ENCODE measurements at places on chromosomes 4 and X.
A peak's percentile ranks its signal among the peaks of the same experiment; 100 is the strongest.

GRCh38 chr4:99300934-99301333 lies 10.1 kb upstream of the ADH1A start:
- DNase-seq = peak; percentile 77

DNA sequence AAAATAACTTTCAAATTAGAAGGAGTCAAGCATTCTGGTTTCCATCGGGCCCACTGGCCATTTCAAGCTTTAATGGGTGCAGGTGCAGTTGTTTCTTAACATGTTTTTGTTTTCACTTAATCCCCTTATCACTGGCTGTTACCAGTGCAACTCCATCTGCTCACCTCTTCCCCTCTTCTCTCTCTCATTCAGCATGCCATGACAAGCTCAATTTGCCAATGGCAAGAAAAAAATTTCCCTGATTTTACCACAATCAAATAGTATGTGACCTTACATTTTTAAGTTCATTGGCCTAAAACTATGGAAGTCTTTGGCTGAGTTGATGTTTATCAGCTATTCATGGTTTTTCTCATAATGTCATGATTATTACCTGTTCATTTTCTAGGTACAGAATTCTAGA lies 299.1 kb upstream of the BMP3 start:
- DNase-seq = no peak

- DNase-seq = no peak
Observed at GRCh38 chr4:8035371-8035780, 95.7 kb upstream of the AFAP1 start.

- DNase-seq = no peak
Observed at GRCh38 chr4:119284876-119285780, 36.8 kb downstream of the FABP2 start.

GRCh38 chr4:2574863-2575262 lies 38.4 kb downstream of the FAM193A start:
- no peak for DNase-seq

GRCh38 chr4:5010984-5011383 lies 8.3 kb downstream of the CYTL1 start:
- no peak for DNase-seq

DNA sequence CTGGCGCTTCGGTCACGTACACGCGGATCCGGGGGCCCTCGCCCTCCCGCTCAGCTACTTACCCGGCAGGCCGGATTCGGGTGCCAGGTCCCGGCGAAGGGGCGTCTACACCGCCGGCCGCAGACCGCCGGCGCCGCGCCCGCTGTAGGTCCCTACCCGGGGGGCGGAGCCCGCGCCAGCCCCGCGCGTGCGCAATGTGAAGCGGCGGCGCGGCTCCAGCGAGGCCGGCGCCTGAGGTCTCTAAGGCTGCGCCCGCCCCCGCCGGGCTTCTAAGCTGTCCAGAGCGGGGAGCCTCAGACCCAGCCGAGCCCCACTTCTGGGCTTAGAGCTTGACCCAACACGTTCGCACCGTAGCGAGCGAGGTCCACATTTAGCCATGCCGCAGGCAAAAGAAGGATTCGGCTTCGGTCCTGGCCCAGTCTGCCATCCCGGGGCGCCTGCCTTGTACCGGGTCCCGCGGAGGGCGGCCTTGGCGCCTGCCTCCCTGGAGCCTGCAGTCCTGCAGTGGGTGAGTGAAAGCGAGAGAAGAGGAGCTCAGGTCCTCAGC lies at the start of gene ZNF518B:
ZNF518B (minus strand) TSS at position 172 of the 547 bp plus-strand sequence. CDS start 11,098 bp downstream, outside the sequence.
- DNase-seq = peak; percentile 66

- no peak for DNase-seq
Observed at GRCh38 chrX:19019996-19020395, 36.1 kb upstream of the PHKA2 start.

DNA sequence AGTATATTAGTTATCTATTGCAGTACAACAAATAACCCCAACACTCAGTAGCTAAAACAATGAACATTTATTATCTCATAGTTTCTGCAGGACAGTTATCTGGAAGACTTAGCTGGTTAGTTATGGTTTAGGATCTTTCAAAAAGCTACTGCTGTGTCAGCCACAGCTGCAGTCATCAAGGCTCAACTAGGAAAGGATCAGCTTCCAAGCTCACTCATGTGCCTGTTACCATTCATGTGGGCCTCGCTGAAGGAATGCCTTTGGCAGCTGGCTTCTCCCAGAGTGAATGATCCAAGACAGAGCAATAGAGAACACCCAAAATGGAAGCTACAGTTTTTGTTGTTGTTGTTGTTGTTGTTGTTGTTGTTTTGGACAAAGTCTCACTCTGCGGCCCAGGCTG lies 13.5 kb upstream of the PRSS48 start:
- DNase-seq = no peak

GRCh38 chr4:182255441-182256190 lies 12.4 kb downstream of the TENM3 start:
- DNase-seq = no peak

Data from renal cortex interstitium (tissue), 15 donors.